ENCODE measurements at places on chromosomes 2 and 18.

- no peaks in the 10 kb centered on the region for H3K27me3 ChIP-seq
- peaks cover 10% of the 10 kb centered on the region for H3K4me1 ChIP-seq
- no peak for DNase-seq
- H3K36me3 ChIP-seq, result no peaks in the 10 kb centered on the region
- no peak overlapping the region for H3K4me3 ChIP-seq
Observed at GRCh38 chr2:63438181-63438580, 150.1 kb downstream of the WDPCP start.

GRCh38 chr2:29765721-29766120, 155.7 kb downstream of the ALK start:
- H3K4me1 ChIP-seq, result no peaks in the 10 kb centered on the region
- H3K4me3 ChIP-seq, result no peak overlapping the region
- no peak for DNase-seq
- no peaks in the 10 kb centered on the region for H3K36me3 ChIP-seq

GRCh38 chr2:111618226-111618977, 265.6 kb downstream of the ANAPC1 start:
- no peak for DNase-seq
- no peaks in the 10 kb centered on the region for H3K36me3 ChIP-seq
- no peak overlapping the region for H3K4me3 ChIP-seq
- peak overlapping the region; percentile 74 for H3K27ac ChIP-seq
- peaks cover 21% of the 10 kb centered on the region for H3K4me1 ChIP-seq
- no peaks in the 10 kb centered on the region for H3K27me3 ChIP-seq

GRCh38 chr2:159262904-159263303, 23.6 kb downstream of the WDSUB1 start:
- H3K27ac ChIP-seq, result no peak overlapping the region
- no peaks in the 10 kb centered on the region for H3K27me3 ChIP-seq
- no peak for DNase-seq
- no peak overlapping the region for H3K4me3 ChIP-seq
- H3K36me3 ChIP-seq, result no peaks in the 10 kb centered on the region
- no peaks in the 10 kb centered on the region for H3K4me1 ChIP-seq

DNA sequence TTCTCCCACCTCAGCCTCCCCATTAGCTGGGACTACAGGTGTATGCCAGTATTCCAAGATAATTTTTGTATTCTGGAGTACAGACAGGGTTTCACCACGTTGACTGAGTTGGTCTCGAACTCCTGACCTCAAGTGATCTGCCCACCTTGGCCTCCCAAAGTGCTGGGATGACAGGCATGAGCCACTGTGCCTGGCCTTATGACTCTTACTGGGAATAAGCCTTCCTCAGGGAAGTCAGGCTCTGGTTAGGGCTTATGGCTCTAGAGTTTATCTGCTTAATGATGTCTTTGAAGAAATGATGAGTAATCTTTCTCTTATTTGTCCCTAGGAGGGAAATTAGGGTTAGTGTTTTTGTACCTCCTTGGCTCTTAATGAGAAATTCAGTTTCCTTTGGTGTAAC, 187.7 kb downstream of the FAM210A start:
- no peak overlapping the region for H3K4me3 ChIP-seq
- no peaks in the 10 kb centered on the region for H3K36me3 ChIP-seq
- no peak overlapping the region for H3K27ac ChIP-seq
- no peak for DNase-seq
- no peaks in the 10 kb centered on the region for H3K27me3 ChIP-seq

DNA sequence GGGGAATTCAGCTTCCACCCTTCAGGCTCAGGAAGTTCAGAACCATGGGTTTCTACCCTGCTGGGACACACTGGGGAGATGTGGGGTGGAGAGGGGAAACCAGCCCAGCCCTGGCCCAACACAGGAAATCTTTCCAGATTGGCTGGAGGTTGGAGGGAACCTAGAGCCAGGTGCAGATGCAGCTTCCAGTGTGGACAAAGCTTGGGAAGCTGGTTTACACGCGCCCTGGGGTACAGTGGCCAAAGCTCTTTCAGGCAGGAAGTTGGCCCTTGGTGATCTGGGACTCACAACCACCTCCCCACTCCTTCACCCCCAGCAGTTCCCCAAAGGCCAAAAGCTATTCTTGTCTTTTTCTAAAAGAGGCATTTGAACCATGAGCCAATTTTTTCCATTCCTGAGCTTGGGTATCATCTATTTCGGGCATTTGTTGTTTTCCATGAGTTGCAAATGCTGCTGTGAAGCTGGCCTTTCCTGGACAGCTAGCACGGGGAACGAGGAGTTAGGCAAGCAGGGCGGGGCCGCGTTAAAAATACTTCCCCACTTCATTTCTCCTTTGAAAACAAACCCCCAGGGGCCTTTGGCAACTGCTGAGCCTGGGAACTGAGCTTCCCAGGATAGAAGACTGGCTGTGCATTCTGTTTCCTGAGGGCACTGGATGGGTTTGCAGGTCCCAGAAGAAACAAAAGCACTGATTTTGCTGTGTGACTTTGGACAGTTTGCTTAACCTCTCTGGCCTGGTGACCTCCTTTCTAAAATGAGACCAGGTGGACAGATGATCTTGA, 3.1 kb upstream of the ARID5A start:
- H3K4me1 ChIP-seq, result peaks cover 74% of the 10 kb centered on the region
- H3K4me3 ChIP-seq, result no peak overlapping the region
- H3K27me3 ChIP-seq, result no peaks in the 10 kb centered on the region
- DNase-seq, result no peak
- no peaks in the 10 kb centered on the region for H3K36me3 ChIP-seq

GRCh38 chr2:208256192-208256782, 1.4 kb upstream of the IDH1 start:
- H3K27me3 ChIP-seq, result no peaks in the 10 kb centered on the region
- no peaks in the 10 kb centered on the region for H3K36me3 ChIP-seq
- no peak overlapping the region for H3K4me3 ChIP-seq
- DNase-seq, result no peak

DNA sequence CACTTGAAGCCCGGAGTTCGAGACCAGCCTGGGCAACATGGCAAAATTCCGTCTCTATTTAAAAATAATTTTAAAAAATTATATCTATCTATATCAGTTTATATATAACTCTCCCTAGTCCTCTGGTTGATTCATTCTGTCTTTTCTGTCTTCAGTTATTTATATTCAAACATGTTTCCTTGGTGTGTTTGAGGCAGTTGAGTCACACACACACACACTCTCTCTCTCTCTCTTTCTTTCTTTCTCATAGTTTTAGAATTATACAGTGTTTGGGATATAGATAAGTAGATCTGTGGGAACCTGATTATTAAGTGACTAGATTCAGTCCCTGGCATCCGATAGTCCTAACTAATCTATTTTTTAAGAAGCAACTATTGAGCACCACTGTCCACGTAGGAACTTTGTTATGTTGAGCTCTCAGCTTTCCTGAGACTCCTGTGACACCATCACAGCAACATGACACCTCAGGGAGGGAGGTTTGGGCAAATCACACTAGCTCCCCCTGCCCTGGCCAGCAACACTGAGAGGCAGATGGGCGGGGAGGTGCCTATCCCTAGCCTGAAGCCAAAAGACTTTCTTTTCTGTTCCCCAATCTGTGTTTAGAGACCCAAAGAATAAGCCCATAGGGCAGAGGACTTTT, 482.7 kb downstream of the DLGAP1 start:
- H3K4me1 ChIP-seq, result no peaks in the 10 kb centered on the region
- no peak for DNase-seq
- no peaks in the 10 kb centered on the region for H3K27me3 ChIP-seq
- no peak overlapping the region for H3K4me3 ChIP-seq

DNA sequence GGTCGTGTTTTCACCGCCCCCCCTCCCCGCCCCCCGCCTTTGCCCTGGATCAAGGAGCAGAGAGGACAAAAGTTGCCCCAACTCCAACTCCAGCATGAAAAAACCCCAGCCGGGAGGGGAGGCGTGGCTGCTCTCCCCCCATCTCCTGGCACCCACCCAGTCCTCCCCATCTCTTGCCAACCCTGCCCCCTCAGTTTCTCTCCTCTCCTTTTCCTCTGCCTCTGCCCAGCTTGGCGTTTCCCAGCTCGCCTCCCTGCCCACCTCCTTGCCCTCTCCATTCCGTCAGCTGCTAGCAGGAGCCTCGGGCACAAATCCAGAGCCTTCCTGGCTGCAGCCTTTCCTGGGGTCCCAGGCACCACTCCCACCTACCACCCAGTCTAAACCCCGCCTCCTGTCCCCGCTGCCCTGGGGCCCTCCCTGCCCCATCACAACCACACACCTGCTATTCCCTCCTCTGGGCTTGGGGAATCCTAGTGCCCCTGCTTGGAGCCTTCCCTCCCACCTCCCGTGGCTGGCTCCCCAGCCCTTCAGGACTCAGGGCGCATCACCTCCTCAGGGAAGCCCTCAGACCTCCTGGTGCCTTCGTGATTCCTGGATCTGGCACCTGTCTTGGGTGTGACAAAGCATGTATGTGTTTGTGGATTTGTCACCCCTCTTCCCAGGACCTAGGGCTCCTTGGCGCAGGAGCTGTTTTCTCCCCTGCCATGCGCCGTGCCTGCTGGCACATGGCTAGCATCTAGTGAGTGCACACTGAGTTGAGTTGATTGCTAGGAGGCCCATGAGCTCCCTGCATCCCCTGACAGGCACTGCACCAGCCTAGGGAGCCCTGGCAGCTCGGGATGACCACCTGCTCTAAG, 209.1 kb downstream of the TFCP2L1 start:
- no peak for DNase-seq
- no peaks in the 10 kb centered on the region for H3K36me3 ChIP-seq
- peaks cover 31% of the 10 kb centered on the region for H3K4me1 ChIP-seq

- no peak overlapping the region for H3K27ac ChIP-seq
- H3K27me3 ChIP-seq, result no peaks in the 10 kb centered on the region
- no peak overlapping the region for H3K4me3 ChIP-seq
- no peaks in the 10 kb centered on the region for H3K36me3 ChIP-seq
- no peak for DNase-seq
- peaks cover 9% of the 10 kb centered on the region for H3K4me1 ChIP-seq
Observed at GRCh38 chr2:101710036-101710435, 12.5 kb downstream of the MAP4K4 start.

GRCh38 chr2:88187927-88188326, 17.8 kb downstream of the THNSL2 start:
- DNase-seq, result no peak
- H3K4me3 ChIP-seq, result no peak overlapping the region
- peaks cover 3% of the 10 kb centered on the region for H3K4me1 ChIP-seq
- H3K27me3 ChIP-seq, result no peaks in the 10 kb centered on the region

- no peaks in the 10 kb centered on the region for H3K4me1 ChIP-seq
- H3K27ac ChIP-seq, result no peak overlapping the region
- H3K4me3 ChIP-seq, result no peak overlapping the region
- no peak for DNase-seq
- H3K36me3 ChIP-seq, result no peaks in the 10 kb centered on the region
- H3K27me3 ChIP-seq, result no peaks in the 10 kb centered on the region
Observed at GRCh38 chr2:183229386-183229785, 105.1 kb downstream of the NUP35 start.

DNA sequence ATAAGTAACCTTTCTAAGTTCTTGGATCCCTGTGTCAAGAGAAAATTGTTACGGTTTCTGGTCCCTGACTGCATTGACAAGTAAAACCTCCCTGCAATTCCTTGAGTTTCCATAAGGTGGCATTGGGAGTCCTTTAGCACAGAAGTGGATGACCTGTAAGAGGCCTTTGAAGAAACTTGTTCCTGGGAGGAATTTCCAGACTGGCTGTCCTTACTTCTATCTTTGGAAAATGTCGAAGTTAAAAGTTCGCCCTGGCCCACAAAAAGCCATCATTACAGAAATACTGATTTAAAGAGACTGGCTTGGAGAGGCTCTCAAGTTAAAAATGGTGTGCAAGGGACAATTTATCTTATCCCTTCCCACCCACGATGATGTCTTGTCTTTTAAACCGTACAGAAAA, 218.4 kb downstream of the CDH20 start:
- no peaks in the 10 kb centered on the region for H3K27me3 ChIP-seq
- H3K4me1 ChIP-seq, result peaks cover 11% of the 10 kb centered on the region
- no peak overlapping the region for H3K27ac ChIP-seq
- no peaks in the 10 kb centered on the region for H3K36me3 ChIP-seq
- H3K4me3 ChIP-seq, result no peak overlapping the region
- no peak for DNase-seq

DNA sequence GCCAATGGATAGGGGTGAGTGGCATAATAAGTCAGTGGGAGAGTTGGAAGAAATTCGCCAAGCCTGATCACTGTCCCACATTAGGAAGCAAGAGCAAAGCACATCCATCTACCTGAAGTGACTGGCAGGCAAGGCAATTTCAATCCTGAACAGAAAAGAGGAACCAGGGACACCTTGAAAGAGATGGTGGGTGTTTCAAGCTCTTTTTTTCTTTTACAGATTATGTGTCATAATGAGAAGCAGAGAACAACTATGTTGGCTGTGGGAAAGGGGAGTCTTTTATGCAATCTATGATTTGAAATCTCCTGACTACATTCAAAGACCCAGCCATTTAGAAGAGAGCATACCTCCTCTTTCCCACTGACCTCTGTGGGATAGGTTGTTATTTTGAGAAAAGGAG, 63.5 kb downstream of the TGIF1 start:
- no peaks in the 10 kb centered on the region for H3K36me3 ChIP-seq
- H3K4me3 ChIP-seq, result no peak overlapping the region
- DNase-seq, result no peak
- H3K4me1 ChIP-seq, result peaks cover 20% of the 10 kb centered on the region
- H3K27me3 ChIP-seq, result no peaks in the 10 kb centered on the region
- no peak overlapping the region for H3K27ac ChIP-seq

DNA sequence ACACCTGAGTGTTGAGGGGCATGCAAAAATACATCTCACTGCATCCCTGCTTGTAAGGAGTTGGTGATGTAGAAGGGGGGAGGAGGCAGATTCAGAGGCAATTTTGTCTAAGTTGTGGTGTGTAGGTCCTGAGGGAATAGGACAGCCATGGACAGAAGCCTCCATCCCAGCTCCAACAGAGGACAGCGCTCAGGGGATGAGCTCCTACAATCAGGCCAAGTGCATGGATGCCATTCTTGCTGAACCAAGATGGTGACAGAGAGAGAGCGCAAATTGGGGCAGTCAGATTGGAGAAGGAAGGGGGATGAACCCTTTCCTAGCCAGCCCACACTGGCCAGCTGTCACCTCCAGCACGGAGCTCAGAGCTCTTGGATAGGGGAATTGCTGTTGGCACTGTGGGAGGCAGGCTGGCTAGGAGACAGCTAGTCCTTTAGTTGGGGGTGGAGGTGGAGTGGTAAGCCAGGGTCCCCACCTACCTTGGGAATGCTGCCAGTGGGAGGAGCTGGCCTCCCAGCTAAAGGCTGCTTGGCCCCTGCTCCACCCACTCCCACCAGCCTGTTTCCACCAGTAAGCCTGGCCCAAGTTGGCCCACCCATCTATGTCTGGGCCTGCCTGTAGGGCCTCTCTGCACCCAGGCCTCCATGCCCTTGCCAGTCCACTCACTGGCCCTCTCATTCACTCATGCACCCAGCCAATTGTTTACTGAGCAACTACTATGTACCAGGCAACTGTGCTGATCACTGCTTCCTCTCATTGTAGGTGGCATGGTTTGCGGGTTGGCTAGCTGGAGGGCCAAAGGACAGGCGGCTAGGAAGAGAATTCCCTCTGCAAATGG, 2.5 kb upstream of the PER2 start:
- H3K27ac ChIP-seq, result peak overlapping the region; percentile 97
- DNase-seq, result no peak
- no peak overlapping the region for H3K4me3 ChIP-seq
- H3K36me3 ChIP-seq, result no peaks in the 10 kb centered on the region

Data from esophagus squamous epithelium (tissue), 5 donors.